NCI-H510A (cell line): ENCODE measurements at places on chromosomes 7 and 10.

DNA sequence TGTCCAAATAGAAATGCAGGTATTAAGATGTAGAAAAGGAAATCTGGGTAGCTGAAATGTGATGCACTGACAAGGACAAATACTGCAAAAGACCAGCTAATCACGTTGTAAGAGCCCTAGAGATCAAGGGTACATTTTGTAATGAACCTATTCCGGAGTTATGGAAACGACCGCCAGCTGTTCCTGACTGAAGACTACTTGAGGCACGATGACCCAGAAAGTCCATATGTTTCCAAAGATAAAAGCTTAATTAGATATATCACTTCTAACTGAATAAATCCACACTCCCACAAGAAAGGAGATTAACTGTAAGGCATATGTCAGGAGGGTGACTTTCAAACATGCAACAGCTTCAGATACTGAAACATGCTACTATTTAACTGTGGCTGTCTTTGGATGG lies 253.5 kb downstream of the NSUN6 start:
- DNase-seq = peak; percentile 8

GRCh38 chr7:158362001-158362400 lies 225.6 kb downstream of the PTPRN2 start:
- DNase-seq = no peak

DNA sequence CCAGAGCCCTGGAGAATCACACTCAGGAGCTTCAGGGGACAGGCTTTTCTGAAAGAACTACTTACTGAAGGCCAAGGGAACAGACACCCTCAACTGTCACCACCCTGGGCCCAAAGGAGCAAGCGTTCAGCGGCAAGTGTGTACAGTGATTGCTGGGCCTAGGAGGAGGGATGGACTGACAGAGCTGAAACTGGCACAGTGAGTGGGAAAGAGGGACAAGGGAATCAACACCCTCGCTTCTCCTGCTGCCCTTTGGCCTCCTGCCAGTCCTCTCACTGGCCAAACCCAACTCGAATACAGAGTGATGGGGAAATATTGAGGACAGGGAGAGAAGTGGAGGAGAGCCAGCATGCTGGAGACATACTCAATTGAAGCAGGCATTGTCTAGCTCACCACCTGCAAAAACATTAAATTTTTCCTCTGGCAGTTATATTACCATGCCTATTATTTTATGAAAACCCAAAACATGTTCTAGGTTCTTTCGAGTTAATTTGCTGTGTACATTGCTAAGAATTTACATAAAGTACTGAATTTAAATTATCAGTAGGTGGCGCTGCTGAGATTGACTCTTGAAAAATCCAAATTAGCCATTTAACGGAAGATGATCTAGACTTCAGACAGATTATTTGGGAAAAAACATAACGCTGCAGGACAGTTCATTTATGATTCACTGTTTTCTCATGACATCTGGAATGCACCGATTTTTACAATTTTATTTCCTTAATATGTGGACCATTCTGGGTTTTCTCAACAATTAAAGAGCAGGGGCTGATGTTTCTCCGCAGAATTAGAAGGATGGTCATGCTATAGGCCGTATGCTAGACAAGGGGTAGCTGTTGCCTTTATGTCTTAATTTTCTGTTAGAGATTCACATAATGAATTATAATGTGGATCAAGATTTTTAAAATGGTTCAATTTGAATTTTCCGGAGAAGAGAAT lies 14.7 kb upstream of the TMEM236 start:
- DNase-seq = no peak

GRCh38 chr7:48046458-48046857 lies 11.1 kb downstream of the C7orf57 start:
- DNase-seq = no peak

- no peak for DNase-seq
Measured at GRCh38 chr10:119308551-119309422, 101.4 kb downstream of the GRK5 start.

- DNase-seq = no peak
Measured at GRCh38 chr7:12728192-12728538, 40.7 kb downstream of the ARL4A start.

GRCh38 chr10:33087152-33087551 lies 129.1 kb upstream of the ITGB1 start:
- DNase-seq = no peak

GRCh38 chr7:47484923-47485639 lies 96.8 kb downstream of the TNS3 start:
- no peak for DNase-seq

DNA sequence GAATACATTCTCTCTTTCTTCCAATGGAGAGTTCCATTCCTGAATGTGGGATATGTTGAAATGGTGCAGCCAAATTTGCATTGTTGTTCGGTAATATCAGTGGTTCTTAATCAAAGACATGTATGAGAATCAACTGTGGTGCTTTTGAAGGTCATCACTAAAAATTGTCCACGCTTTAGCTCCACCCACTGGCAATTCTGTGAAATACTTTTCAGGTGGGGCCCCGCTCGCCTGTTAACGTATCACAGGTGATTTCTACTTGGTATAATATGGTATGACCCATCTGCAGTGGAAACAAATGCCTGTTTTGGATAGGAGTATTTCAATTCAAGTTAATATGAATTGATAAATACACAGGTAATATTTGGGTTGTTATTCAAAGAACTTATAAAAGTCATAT lies 178.4 kb downstream of the NSUN6 start:
- no peak for DNase-seq

- DNase-seq = no peak
Measured at GRCh38 chr7:66255534-66256100, 50.5 kb downstream of the TPST1 start.

- DNase-seq = peak; percentile 35
Measured at GRCh38 chr10:78742730-78743615, 325.8 kb upstream of the ZMIZ1 start.

DNA sequence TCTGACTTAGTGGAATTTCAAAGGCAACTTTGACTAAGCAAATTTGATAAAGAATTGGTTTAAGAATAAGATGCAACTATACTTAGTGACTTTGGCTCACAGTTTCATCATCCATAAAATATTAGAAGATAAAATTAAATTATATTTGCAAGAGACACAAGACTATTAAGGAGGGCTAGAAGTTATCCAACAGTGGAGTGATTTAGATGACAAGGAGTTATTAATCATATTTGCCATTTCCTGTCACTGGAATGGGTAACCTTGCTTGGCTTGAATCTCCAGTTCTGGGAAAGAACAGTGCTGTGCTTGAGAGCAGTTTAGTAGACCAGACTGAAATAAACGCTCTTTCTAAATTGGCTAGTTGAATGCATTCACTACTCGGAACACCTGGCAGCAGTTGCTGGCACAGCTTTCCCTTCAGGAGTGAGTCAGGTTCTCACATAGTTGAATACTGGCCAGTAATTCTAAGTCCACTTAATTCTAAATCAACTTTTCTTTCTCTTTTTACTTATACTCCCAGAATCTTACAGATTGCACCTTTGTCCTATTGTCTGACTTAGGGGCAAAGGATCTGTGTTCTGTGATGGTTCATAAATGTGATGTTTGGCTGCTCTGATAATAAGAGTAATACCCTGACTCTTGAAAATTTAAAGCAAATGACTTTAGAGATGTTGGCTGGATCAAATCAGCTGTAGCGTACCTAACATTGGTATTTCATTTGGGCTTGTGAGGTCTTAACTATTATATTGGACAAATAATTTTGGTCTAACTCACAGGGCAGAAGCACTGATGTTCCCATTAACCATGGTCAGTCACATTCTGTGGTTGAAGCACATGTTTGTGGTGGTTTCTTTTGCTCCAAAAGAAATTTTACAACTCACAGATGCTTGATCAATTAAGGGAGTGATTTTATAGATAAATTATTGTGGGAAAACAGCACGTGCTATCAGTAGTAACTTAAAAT lies 16.6 kb downstream of the STMP1 start:
- no peak for DNase-seq
